ENCODE measurements at places on chromosomes 11 and 22. TPM values are rescaled to one million over a fixed set of nuclear protein-coding genes. Genes with fewer than 3 reads are reported as not detected.

DNA sequence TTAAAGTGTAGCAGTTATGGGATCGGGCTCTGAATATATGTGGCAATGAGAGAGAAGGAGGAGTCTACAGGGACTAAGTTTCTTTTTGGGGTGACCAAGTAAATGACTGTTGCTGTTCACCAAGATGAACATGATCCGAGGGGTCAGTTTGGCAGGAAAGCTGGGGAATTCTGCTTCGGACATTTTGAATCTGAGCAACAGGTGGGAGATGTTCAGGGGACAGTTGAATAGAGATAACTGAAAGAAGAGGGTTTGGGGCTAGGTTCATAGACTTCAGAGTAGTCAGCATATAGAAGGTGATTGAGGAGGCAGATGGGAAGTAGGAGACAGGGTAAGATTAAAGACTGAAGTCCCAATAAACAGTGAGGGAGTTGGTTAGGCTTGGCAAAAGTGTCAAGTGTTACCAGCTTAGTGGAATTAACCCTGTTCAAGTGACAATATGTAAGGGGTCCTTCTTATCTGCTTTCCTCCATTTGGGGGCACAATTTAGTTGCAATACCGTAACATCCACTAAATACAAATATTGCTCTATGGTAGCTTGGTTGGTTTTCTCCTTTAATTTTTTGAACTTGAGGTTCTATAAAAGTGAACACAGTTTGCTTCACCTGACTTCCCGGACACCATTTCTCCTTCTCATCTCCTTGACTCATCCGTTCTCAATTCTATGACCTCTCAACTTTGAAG is 2.9 kb upstream of the ENTHD1 start:
- DNase-seq, result no peak

GRCh38 chr22:43911351-43911750 is 12.3 kb upstream of the PNPLA3 start:
- DNase-seq, result no peak

DNA sequence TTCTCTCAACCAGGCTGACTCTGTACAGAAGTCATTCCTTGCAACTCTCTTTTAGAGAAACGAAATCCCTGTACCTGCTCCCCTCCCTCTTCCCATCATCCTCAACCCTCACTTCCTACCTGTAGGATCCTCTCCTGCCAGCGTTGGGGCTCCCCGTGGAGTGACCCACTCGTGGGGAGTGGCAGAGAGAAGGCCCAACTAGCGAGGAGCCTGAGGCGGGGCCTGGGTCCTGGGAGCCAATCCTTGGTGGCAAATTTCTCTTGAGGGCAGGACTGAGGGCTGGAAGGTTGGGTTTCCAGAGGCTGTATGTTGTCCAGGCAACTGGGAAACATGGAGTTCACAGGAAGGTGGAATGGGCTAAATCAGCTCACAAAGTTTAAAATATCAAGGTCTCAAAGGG is 10.4 kb downstream of the NHERF4 start:
- no peak for DNase-seq

DNA sequence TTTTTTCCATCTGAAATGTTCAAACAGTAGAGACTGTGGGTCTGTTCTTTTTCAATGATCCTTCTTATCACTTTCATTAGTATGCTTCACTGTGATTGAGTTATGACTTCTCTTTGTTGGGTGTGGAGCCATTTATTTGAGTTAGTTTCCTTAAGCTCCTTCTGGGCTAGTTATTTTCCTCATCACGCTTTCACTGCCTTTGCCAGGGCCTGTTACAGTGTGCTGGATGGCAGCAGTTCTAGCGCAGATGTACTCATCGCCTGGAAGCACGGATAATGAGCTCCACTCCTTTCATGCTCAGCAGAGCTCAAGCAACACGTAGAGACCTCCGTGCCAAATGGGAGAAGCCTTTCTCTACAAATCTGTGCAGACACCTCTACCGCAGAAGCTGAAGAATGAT is 7.0 kb upstream of the ARHGAP42 start:
- no peak for DNase-seq

PHETA2 gene
- total RNA-seq, result not detected

DNA sequence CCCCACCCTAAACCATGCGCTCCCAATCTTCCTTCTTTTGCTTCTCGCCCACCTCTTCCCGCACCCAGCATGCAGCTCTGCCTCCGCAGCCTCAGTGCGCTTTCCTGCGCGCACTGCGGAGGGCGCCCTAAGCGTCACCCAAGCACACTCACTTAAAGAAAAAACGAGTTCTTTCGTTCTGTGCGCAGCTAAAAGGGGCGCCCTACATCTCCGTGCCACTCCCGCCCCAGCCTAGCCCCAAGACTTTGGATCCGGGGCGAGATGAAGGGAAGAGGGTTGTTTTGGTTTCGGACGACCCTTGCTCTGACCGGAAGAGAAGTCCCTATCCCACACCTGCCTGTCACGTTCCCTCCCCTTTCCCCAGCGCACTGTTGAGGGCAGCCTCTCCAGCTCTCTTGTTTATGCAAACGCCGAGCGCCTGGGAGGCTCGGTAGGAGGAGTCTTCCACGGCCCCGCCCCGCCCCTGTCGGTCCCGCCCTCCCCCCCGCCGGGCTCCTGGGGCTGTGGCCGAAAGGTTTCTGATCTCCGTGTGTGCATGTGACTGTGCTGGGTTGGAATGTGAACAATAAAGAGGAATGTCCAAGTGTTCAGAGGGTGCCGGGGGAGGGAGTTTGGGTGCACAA is 5.3 kb downstream of the VSIG2 start:
- DNase-seq, result no peak

PANX2 gene
- 1.6 TPM for total RNA-seq

TBX10 gene
- not detected for total RNA-seq

- no peak for DNase-seq
Observed at GRCh38 chr22:36985211-36985889, 33.9 kb downstream of the TST start.

GRCh38 chr22:40328546-40329456 is 17.5 kb upstream of the ADSL start:
- DNase-seq, result no peak

- DNase-seq, result no peak
Observed at GRCh38 chr11:124867700-124868099, 2.5 kb downstream of the ROBO3 start.

DNA sequence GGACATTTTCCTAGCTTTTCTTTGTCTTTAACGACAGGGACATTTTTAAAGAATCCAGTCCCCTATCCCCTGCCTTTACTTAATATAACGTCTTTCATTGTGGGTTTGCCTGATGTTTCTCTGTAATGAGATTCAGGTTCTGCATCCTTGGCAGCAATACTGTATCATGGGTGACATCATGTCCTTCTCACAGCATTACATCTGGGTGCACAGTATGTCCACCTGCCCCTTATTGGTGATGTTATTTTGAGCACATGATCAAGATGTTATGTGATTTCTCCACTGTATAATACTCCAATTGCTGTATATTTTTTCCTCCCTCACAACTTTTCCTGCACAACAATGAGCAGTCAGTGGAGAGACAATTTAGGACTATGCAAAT is 9.7 kb upstream of the STK33 start:
- no peak for DNase-seq

DNA sequence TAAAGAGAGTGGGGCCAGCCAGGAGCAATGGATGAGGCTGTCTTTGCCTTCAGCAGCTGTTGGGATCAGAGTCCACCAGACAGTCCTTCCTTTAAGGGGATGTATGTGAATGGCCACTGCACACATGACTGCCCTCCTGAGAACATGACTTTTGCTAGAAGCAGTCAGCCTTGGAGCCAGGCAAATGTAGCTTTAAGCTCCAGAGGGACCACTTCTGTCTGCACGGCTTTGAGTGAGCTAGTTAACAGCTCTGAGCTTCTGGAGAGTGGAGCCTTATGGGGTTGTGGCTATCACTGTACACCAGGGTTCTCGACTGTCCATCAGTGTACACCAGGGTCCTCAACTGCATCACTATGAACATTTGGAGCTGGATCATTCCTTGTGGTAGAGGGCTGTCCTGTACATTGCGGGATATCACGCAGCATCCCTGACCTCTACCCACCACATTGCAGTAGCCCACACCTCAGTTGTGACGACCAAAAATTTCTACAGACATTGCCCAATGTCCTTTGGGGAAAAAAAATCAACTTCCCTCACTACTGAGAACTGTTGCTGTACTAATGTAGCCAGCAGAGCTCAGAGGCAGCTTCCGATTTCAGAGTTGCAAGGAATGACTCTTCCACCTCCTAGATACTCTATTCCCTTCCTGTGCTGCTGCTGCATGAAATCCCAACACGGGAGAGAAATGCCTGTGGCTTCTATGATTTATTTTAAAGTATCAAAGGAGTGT is 169.4 kb downstream of the MYO18B start:
- peak; percentile 64 for DNase-seq

TMPRSS5 gene
- total RNA-seq, result 1.6 TPM

CCDC81 gene
- 1.4 TPM for total RNA-seq

DNA sequence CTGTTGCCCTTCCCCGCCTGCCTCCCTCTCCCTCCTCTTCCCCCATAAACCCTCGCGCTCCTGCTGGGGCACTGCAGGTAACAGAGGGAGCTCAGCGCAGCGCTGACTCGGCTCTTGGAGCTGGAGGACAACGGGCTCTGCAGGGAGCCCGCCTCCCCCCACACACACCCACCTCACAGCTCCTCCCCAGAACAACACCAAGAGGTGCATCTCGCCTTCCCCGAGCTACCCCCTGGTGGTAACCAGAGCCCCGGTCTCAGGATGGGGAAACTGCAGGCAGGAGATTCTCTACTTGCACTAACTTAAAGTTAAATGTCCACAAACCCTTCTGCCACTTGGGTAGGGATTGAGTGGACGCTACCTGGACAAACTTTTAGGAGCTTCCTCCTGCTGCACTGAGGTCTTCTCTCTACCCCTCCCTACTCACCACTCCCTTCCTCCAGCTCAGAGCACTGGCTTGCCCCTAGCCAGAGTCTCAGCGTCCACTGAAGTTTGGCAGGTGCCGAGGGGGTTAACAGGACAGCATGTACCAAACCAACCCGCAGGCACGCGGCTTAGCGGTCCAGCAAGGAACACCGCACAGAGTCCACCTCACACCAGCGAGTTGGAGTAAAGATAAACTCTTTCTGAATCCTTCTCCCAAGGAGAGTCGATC is 4.0 kb upstream of the SCN4B start:
- DNase-seq, result no peak

DBX1 gene
- not detected for total RNA-seq

MS4A4E gene
- 0.30 TPM for total RNA-seq

Data from osteocyte (in vitro differentiated cells).